Fibroblast of skin of scalp (primary cell): ENCODE measurements at places on chromosomes 16 and 17.

- DNase-seq, result no peak
Observed at GRCh38 chr16:14416184-14416583, 213.9 kb downstream of the PARN start.

DNA sequence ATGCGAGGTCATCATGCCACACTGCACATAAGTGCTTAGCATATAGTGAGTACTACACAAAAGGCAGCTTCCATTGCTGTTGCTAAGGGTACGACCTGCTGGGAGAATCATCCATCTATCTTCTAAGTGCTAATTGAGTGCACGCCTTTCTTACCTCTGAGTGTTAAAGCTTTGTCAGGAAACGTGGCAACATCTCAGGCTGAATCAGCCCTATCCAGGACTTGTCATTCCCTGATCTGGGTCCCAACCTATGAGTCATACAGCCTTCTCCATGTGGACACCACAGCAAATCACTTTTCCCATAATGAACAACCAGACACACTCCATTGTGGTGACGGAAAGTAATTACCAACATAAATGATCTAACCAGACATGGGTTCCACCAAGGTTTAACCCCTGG is 201.1 kb upstream of the MAF start:
- no peak for DNase-seq

DNA sequence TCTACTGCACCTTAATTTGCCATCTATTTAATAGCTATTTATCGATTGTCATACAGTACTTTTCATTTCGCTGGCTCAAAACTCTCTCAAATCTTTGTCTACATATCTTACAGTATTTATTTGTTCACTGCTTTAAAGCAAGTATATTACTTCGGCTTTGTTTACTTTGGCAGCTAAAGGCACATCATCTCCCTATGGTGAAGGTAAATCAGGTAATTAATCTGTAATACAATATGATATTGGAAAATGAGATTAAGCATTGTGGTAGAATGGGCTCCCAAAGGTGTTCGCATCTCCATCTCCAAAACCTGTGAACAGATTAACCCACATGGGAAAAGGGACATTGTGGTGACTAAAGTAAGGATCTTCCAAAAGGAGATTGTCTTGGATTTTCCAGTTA is 6.5 kb downstream of the TMEM170A start:
- no peak for DNase-seq

- no peak for DNase-seq
Observed at GRCh38 chr16:4682616-4683254, 10.6 kb upstream of the NUDT16L1 start.

- no peak for DNase-seq
Observed at GRCh38 chr17:8712698-8713097, 31.9 kb downstream of the CCDC42 start.

DNA sequence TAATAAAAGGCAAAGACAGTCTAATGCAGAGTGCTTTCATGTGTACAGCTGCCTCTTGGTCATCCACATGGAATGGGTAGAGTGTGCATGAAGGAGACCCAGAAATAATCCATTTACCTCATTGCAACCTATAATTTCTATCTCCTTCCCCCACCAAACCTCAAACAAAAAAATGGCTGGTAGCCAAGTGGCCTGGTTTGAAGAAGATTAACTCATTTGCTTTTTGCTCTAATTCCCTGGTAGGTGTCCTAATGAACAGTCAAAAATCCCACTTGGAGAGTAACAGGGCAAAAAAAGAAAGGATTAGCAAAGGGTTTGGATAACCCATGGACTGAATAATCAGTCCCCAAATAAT is 13.0 kb upstream of the LYRM9 start:
- no peak for DNase-seq

GRCh38 chr17:37430051-37430627 is 23.5 kb downstream of the TADA2A start:
- peak; percentile 58 for DNase-seq

DNA sequence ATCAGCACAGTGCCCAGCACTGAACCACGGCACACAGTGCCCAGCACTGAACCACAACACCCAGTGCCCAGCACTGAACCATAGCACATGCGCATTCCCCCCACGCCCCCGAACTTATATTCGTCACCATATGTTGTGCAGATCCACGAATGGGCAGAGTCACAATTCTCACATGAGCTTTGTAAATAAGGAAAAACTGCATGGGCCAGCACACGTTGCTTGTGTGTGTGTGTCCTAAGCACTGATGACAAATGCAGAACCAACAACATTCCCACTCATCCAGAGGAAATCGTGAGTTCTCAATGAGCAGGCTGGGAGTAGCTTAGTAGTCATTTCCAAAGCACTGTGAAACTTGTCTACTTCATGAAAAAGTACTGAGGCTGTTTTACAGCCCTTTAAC is 70.0 kb downstream of the ADCY9 start:
- DNase-seq, result no peak
